ENCODE measurements at places on chromosomes 3 and 15. TPM values are rescaled to one million over a fixed set of nuclear protein-coding genes. Genes with fewer than 3 reads are reported as not detected.
A peak's percentile ranks its signal among the peaks of the same experiment; 100 is the strongest.

The NME9 gene
- total RNA-seq = not detected

- peak; percentile 59 for DNase-seq
Observed at GRCh38 chr3:194756791-194757325, 71.2 kb downstream of the FAM43A start.

The ADAMTSL3 gene
- total RNA-seq = 10.5 TPM

GRCh38 chr3:66297260-66297873 is 76.6 kb downstream of the SLC25A26 start:
- DNase-seq = no peak

The SPATA16 gene
- not detected for total RNA-seq

DNA sequence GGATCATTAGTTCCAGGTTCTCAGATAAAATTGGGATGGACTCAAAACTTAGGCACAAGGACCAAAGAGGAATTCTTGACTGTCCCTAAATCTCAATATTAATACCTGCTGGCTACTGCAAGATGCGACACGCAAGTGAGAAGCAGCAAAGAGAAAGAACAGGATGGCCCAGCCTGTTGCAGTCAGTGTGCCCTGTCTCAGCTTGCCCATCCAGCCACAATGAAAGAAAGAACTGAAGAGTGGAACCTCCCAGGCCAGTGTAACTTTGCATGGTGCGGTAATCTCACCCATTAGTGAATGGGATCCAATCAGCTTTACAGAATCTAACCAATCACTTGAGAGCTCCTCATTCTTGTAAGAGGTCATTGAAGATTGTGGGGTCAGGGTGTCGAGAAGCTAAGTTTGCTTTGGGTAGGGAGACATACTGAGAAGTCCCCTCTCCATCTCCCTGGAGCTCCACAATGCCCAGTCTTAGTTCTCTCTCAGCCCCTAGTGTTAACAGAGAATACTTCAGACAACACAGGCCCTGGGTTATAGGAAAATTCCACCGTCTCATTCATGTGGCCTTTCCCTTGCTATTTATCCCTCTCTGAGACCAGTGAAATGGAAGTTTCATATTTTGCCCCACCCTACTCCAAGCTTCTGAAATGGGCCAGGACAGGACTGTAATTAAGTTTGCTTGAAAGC is 3.2 kb upstream of the SLC9A9 start:
- no peak for DNase-seq

- peak; percentile 46 for DNase-seq
Observed at GRCh38 chr3:172903642-172904320, 153.3 kb downstream of the ECT2 start.

The FANCD2OS gene
- total RNA-seq = not detected

DNA sequence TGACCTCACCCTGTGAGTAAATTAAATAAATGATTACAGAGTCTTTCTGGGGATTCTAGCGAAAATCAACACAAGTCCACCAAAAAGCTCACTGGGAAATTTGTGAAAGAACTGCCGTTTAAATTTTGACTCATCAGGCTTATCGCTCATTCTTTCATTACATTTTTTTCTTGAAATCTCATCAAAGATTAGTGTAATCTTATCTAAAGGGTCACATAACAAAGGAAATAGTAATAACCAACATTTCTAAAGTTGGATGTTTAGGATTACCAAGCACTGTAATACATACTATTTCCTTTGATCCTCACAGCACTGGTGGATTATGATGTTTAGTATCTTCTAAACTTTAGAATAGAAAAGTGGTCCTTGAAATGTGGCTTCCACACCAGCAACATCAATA is 111.1 kb upstream of the CBLB start:
- DNase-seq = no peak

DNA sequence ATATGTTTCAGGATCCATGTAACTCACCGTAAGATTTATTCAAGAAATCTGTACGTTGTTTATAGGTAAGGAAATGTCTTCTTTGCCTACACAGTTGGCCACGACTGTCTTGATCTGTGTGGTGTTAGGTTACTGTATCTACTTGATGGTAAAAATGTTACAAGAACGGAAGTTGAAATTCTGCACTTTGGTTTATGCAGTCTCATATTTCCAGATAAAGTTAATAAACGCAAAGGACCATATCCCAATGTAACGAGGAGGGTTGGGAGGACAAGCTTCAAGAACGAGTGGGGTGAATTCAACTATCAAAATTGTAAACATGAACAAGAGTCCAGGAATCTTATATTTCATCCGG is 1.0 kb downstream of the USF3 start:
- no peak for DNase-seq

DNA sequence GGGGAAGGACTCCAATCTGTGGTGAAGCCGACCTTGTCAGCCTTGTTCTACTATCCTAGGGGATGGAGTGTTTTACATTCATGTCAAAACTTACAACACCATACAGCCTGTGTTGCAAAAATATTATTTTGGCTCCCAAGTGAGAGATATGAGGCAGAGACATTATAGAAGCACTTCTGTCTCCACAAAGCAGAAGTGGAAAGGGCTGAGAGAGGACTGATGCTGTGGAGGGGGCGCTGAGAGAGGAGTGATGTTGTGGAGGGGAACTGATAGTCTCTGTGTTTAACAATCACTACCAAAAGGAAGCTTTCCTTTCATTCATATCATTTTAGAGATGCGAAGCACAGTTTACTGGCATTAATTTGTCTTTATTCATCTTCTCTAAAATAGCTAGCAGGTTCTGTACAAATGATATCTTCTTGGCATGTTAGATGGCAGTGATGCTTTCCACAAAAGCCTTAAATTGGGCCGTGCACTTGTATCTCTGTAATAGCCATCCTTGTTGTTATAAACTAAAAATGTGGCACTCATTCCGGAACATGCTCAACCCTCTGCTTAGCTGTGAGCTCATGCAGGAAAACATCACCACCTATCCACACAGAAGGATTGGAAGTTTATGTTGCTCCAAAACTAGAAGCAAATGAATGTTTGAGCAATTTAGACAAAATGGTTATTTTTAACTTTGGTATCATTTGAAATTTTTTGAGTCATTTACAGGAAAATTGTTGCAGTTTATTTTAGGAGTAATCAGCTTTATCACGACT is 134.6 kb upstream of the TP63 start:
- no peak for DNase-seq

- DNase-seq = no peak
Observed at GRCh38 chr3:129983561-129983960, 9.0 kb downstream of the TRH start.

DNA sequence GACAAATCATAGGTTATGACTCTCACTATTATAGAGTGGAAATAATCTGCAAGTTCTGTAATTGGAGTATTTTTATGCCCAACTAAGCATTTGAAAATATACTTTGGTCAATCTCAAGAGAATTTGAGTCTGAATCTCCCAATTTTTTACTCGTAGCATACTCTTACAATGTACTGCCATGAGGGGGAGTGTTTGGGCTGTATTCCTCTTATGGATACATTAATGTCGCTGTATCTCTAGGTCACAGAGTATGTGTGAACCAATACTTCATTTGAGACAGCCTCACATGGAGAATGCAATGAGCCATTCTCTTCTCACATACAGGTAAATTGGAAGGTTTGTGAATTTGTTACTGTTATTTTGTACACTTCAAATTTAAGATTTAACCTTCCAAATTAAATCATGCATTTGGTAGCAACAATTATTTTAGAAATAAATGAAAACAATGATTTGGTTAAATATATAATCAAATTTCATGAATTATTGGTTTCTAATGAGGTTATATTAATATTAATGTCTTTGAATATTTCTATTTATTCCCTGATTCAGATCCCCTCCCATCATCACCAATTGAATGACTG is 5.5 kb upstream of the CD200 start:
- DNase-seq = no peak

DNA sequence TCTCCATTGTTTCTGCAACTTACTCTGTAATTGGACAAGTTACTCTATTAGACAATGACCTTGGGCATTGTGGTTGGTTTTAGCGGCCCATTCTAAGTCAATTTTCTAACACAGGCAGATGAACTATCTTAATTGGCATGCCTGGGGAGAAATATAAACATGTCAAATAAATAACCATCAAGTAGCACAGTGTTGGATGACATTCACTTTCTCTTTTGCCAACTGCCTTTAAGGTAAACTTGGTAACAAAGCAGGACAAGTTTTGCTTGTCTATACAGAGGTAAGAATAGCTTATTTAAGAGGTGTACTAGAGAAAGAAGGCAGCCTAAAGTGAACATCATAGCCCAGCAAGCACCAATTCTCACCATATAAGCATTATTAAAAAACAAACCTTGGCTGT is 599.6 kb downstream of the GBE1 start:
- DNase-seq = no peak

DNA sequence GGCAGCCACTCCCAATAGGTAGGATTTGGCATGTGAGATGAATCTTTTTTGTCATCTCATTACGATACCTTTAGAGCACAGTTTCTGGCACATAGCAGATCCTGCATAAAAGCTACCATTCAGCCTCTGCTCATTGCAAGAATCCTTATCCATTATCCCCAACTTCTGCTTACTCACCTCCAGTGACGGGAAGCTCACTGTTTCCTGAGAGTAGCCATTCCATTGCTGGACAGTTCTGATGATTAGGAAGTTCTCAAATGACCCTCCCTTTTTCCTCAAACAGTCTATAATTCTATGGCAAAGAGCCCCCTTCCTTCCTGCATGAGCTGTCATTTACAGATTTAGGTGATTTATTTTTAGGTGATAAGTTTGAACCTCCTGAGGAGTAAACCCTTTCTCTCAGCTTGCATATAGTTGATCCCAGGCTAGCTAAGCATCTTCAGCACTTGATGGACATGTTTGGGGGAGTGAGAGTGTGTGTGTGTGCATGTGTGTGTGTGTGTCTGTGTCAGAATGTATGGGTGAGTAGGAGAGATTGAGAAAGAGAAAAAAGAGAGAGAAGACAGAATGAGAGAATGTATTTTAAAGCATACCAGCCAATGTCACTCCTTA is 109.7 kb downstream of the LSM3 start:
- DNase-seq = no peak

DNA sequence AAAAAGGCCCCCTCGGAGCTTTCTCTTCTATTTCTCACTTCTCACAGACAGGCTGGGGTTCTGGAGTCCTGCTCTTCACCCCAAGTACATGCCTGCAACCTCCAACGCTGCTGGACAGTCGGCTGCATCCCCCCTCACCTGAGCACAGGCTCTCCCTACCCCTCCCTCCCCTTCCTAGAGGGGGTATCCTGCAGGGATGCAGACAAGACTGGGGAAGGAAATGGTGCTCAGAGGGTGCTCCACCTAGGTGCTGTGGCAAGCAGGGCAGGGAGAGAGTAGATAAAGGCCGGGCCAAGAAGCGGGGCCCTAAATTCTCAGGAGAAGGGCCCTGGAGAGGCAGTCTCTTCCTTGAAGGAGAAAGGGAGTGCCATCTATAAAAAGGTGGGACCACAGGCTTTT is 7.0 kb upstream of the STRA6 start:
- no peak for DNase-seq

DNA sequence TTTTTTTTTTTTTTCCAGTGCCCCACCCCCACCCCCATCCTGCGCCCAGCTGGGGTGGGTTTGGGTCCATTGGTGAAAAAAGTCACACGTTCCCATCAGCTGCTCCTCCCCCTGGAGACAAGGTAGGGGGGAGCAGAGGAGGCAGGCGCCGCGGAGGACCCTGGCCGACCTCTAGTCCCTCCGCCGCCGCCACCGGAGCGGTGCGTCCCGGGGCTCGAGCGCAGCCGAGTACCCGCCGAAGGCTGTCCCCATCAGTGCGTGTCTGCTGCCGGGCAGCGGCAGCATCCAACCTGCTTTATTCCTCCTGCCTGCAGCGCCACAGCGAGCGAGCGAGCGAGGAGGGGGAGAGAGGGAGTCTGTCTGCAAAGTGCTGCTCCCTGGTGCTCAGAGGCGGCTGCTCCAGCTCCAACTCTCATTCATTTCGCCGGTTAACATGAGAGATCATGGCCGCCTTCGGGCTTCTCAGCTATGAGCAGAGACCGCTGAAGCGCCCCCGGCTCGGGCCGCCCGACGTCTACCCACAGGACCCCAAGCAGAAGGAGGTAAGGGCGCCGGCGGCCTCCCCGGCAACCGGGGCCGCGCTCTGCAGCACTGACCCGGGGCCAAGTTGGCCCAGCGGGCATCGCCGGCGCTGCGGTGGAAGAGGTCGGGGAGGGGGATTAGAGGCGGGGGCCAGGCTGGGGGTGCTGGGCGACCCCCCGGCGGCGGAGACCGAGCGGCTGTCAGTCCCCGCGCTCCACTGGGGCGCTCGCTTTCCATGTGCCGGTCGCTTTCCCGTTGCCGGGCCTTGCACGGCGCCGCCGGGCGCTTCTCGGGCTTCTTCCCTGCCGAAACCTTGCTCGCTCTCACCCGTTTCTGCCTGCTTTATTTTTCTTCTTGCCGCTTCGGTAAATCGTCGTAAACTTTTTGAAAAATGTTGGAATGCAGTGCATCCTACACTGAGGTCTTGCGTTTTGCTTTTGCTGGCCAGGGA is 1.3 kb downstream of the MED12L start:
- DNase-seq = peak; percentile 80

The SERPINI1 gene
- total RNA-seq = 5.6 TPM

DNA sequence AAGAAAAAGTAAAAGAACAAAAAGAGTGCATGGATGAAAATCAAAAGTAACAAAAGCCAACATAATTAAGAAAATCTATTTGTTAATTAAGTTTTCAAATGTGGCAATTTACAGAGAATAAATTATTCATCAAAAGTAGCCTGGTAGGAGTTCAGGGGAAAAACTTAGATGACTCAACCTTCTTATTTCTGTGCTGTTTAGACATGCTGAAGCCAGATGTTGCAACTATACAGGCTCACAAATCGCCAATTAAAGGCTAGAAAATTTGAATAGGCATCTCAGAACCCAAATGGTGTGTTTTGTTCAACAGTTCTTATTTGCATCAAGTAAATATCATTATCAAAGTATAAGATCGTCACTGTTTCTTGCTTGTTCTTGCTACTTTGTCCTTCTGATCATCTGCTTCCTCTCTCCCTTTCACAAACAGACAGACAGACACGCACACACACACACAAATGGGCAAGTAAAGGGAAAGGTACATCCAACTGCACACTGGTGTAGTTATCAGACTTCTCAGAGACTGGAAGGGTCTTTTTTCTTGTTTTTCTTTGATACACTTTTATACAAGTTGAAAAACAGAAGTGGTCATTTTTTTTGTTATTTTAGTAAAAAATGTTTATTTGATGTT is 572.2 kb downstream of the MECOM start:
- DNase-seq = no peak

DNA sequence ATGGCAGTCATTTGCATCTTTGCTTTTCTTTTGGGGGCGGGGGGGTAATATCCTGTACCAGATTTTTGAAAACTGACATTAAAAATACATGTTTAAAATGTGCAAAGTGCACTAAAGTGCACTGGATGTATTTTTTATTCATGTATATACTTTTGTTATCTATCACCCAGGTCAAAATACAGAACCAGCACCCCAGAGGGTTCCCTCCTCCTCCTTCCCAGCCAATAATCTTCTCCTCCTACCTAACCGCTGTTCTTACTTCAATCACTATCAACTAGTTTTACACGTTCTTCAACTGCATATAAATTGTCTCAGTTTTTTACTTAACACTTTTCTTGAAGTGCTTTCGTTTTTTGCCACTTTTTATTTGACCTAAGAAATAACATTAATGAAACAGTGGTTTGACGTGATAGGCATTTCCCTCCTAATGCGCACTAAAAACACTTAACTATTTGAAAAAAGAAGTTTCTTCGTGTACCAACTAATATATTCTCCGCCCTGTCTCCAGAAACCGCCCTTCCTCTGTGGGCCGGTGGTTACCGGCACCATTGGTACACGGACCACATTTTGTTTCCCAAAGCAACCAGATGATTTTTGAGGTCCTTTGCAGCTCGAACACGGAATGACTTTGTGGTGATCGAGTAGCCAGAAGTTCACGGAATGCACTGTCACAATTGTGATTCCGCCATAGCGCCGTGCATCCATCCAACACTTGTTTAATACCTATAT is 836 bp upstream of the AKAP13 start:
- no peak for DNase-seq

Data from Right ventricle myocardium superior (tissue), 1 donor.